NCI-H187 treated with DMSO at 0.1 percent for 48 hours (cell line): ENCODE measurements at places on chromosomes 13 and 19.

GRCh38 chr19:16051254-16052025, 24.9 kb upstream of the TPM4 start:
- no peak for DNase-seq

DNA sequence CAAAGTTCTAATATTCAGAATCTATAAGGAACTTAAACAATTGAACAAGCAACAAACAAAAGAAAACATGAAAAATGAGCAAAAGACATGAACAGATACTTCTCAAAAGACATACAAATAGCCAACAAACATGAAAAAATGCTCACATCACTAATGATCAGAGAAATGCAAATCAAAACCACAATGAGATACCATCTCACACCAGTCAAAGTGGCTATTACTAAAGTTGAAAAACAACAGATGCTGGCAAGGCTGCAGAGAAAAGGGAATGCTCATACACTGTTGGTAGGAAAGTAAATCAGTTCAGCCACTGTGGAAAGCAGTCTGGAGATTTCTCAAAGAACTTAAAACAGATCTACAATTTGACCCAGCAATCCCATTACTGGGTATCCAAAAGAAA, 74.3 kb downstream of the CRYL1 start:
- no peak for DNase-seq

- no peak for DNase-seq
These were observed 245.2 kb downstream of the TBC1D4 start for GRCh38 chr13:75236774-75237173.

GRCh38 chr19:57245959-57246358, 5.5 kb downstream of the ZNF805 start:
- no peak for DNase-seq

GRCh38 chr19:49469828-49470614, 4.0 kb upstream of the FLT3LG start:
- DNase-seq, result no peak

DNA sequence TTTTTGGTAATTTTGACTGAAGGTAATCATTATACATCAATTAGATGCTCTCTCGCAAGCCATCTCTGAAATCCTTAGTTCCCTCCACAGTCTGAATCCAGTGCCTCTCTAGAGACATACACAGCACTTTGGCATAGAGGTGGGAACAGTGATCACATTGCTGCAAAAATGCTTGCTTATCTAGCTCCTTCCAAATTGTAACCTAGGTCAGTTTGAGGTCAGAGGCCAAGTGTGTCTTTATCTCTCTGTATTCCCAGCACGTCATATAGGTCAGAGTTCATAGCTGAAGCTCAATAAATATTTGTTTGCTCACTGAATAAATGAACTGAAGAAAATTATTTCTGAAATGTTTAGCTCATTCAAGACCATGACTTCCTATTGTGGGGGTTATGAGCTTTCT, 462.5 kb downstream of the DIAPH3 start:
- DNase-seq, result no peak

GRCh38 chr19:9847087-9847671, 12.1 kb downstream of the PIN1 start:
- no peak for DNase-seq

DNA sequence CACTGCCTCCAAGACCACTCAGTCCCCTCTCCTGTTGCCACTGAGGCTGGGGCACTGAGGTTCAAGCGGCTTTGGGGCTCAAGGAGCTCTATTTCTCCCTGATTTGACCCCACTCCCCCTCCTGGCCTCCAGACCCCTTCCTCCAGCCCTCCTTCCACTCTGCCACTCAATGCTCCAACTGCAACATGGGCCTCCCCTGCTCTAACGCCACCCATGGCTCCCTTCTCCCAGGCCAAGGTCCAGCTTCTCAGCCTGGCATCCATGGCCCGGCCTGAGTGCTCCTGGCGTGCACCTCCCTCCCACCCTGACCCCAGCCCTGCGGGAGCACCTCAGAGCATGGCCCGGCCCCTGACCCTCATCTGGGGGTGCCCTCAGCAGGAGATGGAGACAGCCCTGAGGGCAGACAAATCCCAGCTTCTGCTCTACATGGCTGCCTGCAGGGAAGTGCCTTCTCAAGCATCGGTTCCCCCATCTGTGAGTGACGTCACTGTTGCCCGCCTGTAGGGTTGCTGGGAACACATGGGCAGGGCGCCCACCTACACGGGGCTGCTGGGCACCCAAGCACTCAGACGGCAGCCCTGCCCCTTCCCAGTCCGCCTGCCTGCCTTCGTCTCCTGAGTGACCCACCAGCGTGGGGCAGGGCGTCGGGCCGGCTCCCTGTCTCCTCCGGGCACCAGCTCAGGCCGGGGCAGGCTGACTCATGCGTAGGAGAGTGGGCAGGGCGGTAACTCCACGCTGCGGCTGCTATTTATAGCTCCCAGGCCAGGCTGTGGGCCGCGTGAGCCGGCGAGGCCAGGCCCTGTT, 1.6 kb upstream of the DIRAS1 start:
- DNase-seq, result no peak

DNA sequence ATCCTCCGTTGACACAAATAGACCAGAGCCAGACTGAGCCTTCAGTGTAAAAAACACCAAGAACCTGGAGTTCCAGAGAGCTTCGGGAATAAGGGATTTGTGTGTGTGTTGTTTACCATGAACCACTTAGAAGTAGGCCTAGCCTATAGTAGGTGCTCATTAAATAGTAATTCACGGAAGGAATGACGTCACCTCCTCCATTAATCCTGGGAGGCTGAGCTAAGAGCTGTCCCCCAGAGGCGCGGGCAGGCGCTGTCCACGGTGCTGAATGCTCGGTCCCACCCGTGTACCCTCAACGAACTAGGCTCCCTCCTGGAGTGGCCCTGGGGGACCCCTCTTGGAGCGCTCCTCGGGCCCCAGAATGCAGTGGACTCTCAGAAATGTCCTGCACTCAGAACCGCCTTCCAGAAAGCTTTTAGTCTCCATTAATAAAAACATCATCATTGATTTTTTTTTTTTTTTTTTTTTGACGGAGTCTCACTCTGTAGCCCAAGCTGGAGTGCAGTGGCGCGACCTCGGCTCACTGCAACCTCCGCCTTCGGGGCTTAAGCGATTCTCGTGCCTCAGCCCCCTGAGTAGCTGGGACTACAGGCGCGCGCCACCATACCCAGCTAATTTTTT, 6.5 kb downstream of the UNC13A start:
- no peak for DNase-seq

- DNase-seq, result no peak
These were observed 64.3 kb downstream of the SPRY2 start for GRCh38 chr13:80276371-80277289.

- DNase-seq, result no peak
These were observed 63.1 kb downstream of the ZNF100 start for GRCh38 chr19:21704320-21704719.

- no peak for DNase-seq
These were observed 38.8 kb upstream of the GATAD2A start for GRCh38 chr19:19366434-19367396.

DNA sequence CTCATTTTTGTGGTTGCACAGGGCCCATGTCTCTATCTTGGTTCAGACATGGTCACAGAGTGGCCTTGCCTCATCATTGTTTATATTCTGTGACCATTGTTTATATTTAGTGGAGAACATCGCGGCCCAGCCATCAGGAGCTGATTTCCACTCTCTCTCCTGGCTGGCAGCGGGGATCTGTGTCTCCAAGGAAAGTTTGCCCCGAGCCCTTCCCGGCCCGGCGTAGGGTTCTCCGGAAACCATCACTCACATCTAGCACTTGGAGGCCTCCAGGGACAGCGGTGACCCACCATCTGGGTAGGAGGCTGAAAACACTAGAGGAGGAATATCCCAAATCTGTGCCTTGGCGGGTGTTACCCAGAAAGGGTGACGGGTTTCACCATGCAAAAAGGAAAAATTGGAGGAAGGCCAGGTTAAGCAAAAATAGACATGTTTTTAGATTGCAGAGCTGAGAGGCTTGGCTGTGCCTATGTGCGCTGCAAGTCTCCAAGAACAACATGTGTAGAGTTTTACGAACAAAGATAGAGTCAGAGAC, 726 bp upstream of the ZNF358 start:
- DNase-seq, result no peak

DNA sequence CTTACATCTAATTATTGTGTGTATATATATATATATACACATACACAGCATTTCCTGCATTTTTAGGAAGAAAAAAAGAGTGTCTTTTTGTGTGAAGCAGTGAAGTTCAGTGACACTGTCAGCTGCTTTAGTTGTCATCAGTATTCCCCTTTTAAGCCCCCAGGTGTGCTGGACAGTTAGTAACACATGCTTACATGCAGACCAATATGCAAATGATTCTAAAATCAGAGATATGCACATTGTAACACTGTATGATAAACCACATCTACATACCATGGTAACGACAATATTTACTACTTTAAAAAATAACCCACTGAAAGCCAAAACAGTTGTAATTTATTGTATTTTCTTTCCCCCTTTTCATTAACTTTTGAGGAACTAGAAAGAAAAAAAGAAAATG, 16.8 kb downstream of the LHFPL6 start:
- no peak for DNase-seq
